ENCODE measurements at places on chromosomes 6 and 20. TPM values are rescaled to one million over a fixed set of nuclear protein-coding genes. Genes with fewer than 3 reads are reported as not detected.

The C6orf52 gene
- 10.9 TPM for total RNA-seq

The ULBP1 gene
- 0.04 TPM for total RNA-seq

The HLA-DRA gene
- not detected for total RNA-seq

The HCK gene
- not detected for total RNA-seq

The GGTLC1 gene
- not detected for total RNA-seq

The CD24 gene
- total RNA-seq, result 166 TPM

The RAB44 gene
- not detected for total RNA-seq

The BCAS1 gene
- total RNA-seq, result not detected

DNA sequence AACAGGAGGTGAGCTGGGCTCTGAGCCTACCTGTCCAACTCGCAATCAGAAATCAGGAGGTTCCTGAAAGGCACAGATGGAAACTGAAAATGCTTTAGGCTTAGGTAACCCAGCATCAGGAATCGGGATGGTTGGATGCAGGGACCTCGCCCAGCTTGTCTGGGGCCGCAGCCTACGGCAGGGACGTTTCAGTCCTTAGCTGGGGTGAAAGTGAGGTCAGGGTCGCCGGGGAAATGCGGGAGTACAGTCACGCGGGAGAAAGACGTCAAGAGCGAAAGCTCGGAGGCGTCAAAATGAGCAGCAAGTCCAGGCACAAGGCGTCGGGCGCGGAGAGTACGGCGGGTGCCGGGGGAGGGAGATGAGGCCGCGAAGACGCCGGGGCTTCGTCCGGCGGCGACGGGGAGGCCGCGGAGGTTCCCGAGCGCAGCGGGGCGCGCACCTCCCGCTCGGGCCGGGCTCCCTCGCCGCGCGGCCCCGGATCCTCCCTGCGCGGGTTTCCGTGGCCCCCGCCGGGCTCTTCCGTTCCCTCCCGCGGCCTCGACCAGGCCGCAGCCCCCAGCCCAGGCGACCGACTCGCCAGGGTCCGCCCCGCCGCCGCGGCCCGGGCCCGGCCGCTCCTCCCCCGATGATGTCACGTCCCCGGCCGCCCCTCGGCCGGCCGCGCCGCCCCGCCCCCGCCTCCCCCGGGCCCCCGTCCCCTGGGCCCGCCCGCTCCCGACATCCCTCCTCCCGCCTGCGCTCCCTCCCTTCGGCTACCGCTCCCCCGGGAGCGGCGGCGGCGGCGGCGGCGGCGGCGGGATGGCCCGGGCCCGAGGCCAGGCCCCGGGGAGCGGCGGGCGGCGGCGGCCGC is at the start of gene EBF4:
Gene EBF4, plus strand, starts transcription at position 745 of the 850 bp plus-strand sequence. CDS start 866 bp downstream, outside the sequence.
- peak within 1 kb of the TSS; percentile 39 for H3K4me3 ChIP-seq
- peak; percentile 73 for DNase-seq
- peaks cover 91% of the 10 kb centered on the region for H3K27me3 ChIP-seq
- no peak within 1 kb of the TSS for H3K27ac ChIP-seq

- no peaks in the 10 kb centered on the region for H3K27me3 ChIP-seq
- H3K36me3 ChIP-seq, result no peaks in the 10 kb centered on the region
- DNase-seq, result no peak
- no peaks in the 10 kb centered on the region for H3K4me1 ChIP-seq
- H3K4me3 ChIP-seq, result no peak overlapping the region
These were observed 153.5 kb downstream of the ZMYND8 start for GRCh38 chr20:47202733-47203667.

- H3K27ac ChIP-seq, result peak within 1 kb of the TSS; percentile 92
- peaks cover 2% of the 10 kb centered on the region for H3K36me3 ChIP-seq
- peaks cover 40% of the 10 kb centered on the region for H3K4me1 ChIP-seq
- no peaks in the 10 kb centered on the region for H3K27me3 ChIP-seq
- H3K4me3 ChIP-seq, result peak within 1 kb of the TSS; percentile 68
These were observed at the start of gene SNTA1 for GRCh38 chr20:33443512-33444239. SNTA1 (minus strand) TSS chr20:33443763; CDS start chr20:33443620, 143 bp downstream.

GRCh38 chr6:105780146-105780860 is 305.8 kb upstream of the PRDM1 start:
- no peak for DNase-seq
- H3K27ac ChIP-seq, result no peak overlapping the region
- no peak overlapping the region for H3K4me3 ChIP-seq
- no peaks in the 10 kb centered on the region for H3K27me3 ChIP-seq

GRCh38 chr6:14197118-14197517 is 79.5 kb downstream of the CD83 start:
- no peaks in the 10 kb centered on the region for H3K36me3 ChIP-seq
- peak; percentile 58 for DNase-seq
- no peak overlapping the region for H3K4me3 ChIP-seq
- H3K4me1 ChIP-seq, result no peaks in the 10 kb centered on the region

DNA sequence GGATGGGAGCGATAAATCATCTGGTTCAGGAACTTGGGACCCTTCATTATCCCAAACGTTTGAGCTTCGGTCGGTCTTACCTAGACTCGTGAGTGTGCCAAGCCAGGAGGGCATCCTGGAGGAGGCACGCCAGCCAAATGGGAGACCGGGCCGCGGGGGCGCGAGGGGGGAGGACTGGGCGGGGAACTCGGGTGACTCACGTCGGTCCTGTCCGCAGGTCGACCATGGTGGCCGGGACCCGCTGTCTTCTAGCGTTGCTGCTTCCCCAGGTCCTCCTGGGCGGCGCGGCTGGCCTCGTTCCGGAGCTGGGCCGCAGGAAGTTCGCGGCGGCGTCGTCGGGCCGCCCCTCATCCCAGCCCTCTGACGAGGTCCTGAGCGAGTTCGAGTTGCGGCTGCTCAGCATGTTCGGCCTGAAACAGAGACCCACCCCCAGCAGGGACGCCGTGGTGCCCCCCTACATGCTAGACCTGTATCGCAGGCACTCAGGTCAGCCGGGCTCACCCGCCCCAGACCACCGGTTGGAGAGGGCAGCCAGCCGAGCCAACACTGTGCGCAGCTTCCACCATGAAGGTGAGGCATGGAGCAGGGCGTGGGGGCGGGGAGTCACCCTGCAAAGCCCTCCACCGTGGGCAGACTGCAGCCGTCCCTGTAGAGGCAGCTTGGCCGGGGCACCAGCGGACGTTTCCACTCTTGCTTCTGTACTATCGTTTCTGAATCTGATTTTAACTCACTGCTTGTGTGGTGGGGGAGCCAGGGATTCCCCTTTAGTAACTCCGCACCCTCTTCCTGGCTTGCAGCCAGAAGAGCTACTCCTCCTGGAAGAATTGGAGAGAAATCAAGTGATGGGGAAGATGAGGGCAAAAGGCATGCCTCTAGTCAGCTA is 2.7 kb downstream of the BMP2 start:
- no peaks in the 10 kb centered on the region for H3K27me3 ChIP-seq
- peaks cover 47% of the 10 kb centered on the region for H3K4me1 ChIP-seq
- peaks cover 28% of the 10 kb centered on the region for H3K36me3 ChIP-seq
- H3K27ac ChIP-seq, result peak overlapping the region; percentile 93

- no peaks in the 10 kb centered on the region for H3K27me3 ChIP-seq
- DNase-seq, result peak; percentile 3
These were observed 29.0 kb downstream of the L3MBTL3 start for GRCh38 chr6:130047088-130047995.

DNA sequence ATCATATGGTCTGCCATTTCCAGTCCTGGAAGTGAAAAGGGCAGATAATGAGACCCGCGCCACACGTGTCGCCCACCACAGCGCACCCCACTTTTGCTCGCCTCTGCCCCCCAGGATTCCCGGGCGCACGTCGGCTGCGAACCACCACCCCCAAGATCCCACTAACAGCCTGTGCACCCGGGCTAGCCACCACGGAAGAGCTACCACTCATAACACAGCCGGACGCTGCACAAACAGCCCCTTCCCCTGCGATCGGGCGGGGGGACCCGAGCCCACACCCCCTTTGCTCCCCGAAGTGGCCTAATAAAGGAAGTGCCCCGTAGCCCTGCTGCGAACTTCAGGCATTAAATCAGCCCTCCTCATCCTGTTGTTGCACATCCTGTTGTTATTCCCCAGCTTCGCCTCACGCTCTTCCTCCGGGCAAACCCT is 506 bp downstream of the CITED2 start:
- H3K27ac ChIP-seq, result peak overlapping the region; percentile 97
- no peaks in the 10 kb centered on the region for H3K27me3 ChIP-seq
- H3K4me3 ChIP-seq, result peak overlapping the region; percentile 99
- DNase-seq, result no peak
- H3K4me1 ChIP-seq, result peaks cover 33% of the 10 kb centered on the region

- H3K36me3 ChIP-seq, result peaks cover 3% of the 10 kb centered on the region
- H3K27ac ChIP-seq, result peak overlapping the region; percentile 2
- no peak overlapping the region for H3K4me3 ChIP-seq
- H3K4me1 ChIP-seq, result peaks cover 6% of the 10 kb centered on the region
These were observed 8.0 kb downstream of the STK35 start for GRCh38 chr20:2109425-2110210.

GRCh38 chr6:28785962-28786679 is 137.7 kb downstream of the TRIM27 start:
- no peaks in the 10 kb centered on the region for H3K36me3 ChIP-seq
- no peak overlapping the region for H3K27ac ChIP-seq
- no peak for DNase-seq
- H3K4me1 ChIP-seq, result peaks cover 3% of the 10 kb centered on the region
- peak overlapping the region; percentile 10 for H3K4me3 ChIP-seq
- H3K27me3 ChIP-seq, result peaks cover 100% of the 10 kb centered on the region

- H3K27me3 ChIP-seq, result no peaks in the 10 kb centered on the region
- no peak for DNase-seq
- peaks cover 4% of the 10 kb centered on the region for H3K4me1 ChIP-seq
- H3K36me3 ChIP-seq, result no peaks in the 10 kb centered on the region
- no peak overlapping the region for H3K4me3 ChIP-seq
These were observed 460.4 kb upstream of the RUNX2 start for GRCh38 chr6:44867571-44868334.

- H3K27ac ChIP-seq, result no peak overlapping the region
- H3K27me3 ChIP-seq, result no peaks in the 10 kb centered on the region
- peak; percentile 44 for DNase-seq
- H3K4me3 ChIP-seq, result no peak overlapping the region
- H3K4me1 ChIP-seq, result no peaks in the 10 kb centered on the region
These were observed 6.9 kb upstream of the HELZ2 start for GRCh38 chr20:63580796-63581461.

DNA sequence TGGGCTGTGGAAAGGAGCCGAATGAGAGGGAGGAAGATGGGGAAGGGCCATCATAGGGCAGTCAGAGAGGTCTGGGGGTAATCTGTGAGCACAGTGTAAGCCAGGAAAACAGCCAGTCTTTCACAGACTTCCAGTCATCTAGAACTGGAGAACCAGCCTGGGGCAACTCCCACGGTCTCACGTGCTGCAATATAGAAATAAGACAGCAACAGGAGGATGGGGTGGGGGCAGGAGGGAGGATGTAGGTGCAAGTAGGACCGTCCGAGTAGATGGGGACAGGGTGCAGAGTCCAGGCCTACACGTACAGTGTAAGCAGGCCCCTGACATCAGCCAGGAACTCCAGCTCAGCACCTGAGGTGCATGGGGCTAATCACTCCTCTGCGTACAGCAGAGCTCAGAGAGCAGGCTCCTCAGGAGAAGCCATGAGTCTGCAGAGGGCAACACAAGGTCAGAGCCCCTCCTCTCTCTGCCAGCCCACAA is 58.2 kb upstream of the TNFAIP3 start:
- H3K4me1 ChIP-seq, result peaks cover 23% of the 10 kb centered on the region
- H3K27ac ChIP-seq, result peak overlapping the region; percentile 73
- DNase-seq, result peak; percentile 67
- no peak overlapping the region for H3K4me3 ChIP-seq
- no peaks in the 10 kb centered on the region for H3K27me3 ChIP-seq

GRCh38 chr6:39209911-39210310 is 19.4 kb downstream of the KCNK5 start:
- H3K27ac ChIP-seq, result no peak overlapping the region
- peaks cover 6% of the 10 kb centered on the region for H3K27me3 ChIP-seq
- DNase-seq, result no peak
- H3K36me3 ChIP-seq, result no peaks in the 10 kb centered on the region

- no peaks in the 10 kb centered on the region for H3K27me3 ChIP-seq
- H3K4me3 ChIP-seq, result peak overlapping the region; percentile 61
- no peaks in the 10 kb centered on the region for H3K36me3 ChIP-seq
These were observed 703 bp downstream of the EPHA7 start for GRCh38 chr6:93418408-93419303.

DNA sequence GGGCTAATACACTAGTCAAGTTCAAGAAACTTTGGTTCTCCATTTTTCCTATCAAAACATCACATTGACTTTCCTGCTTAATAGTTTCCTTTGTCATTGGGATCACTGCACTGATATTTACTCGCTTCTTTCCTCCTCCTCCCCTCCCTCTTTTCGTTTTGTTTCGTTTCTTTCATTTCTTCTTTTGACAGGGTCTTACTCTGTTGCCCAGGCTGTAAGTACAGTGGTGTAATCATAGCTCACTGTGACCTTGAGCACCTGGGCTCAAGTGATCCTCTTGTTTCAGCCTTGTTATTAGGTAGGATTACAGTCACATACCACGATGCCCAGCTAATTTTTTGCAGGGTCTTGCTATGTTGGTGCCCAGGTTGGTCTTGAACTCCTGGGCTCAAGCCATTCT is 12.3 kb downstream of the PAQR8 start:
- H3K36me3 ChIP-seq, result no peaks in the 10 kb centered on the region
- H3K4me1 ChIP-seq, result no peaks in the 10 kb centered on the region
- no peak overlapping the region for H3K4me3 ChIP-seq
- DNase-seq, result no peak
- H3K27ac ChIP-seq, result no peak overlapping the region

- H3K4me1 ChIP-seq, result no peaks in the 10 kb centered on the region
- H3K27ac ChIP-seq, result no peak overlapping the region
- H3K4me3 ChIP-seq, result no peak overlapping the region
- H3K27me3 ChIP-seq, result no peaks in the 10 kb centered on the region
These were observed 19.2 kb upstream of the TSPYL1 start for GRCh38 chr6:116298973-116299372.

GRCh38 chr6:40806256-40806864 is 219.2 kb upstream of the LRFN2 start:
- no peaks in the 10 kb centered on the region for H3K4me1 ChIP-seq
- no peaks in the 10 kb centered on the region for H3K27me3 ChIP-seq
- H3K4me3 ChIP-seq, result no peak overlapping the region
- no peaks in the 10 kb centered on the region for H3K36me3 ChIP-seq
- H3K27ac ChIP-seq, result no peak overlapping the region

DNA sequence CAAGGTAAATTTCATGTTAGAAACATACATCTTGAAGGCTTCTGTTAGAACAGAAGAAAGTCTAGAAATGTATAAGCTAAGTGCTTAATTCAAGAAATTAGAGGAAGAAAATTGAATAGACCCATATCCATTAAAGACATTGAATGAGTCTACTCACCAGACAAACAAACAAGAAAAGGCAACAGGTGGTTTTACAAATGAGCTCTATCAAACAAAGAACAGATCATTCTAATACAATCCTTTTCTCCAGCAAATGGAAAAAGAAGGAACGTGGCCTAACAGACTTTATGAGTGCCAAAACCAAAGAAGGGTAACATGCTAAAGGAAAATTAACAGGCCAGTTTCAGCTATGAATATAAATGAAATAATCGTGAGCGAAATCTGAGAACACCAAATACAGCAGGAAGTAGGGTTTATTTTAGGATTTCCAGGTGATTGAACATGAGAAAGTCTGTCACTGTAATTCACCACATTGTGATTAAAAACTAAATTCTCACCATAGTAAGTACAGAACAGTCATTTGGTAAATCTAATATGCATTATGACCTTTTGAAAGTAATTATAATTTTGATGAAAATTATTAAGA is 22.6 kb downstream of the MTHFD1L start:
- DNase-seq, result no peak
- no peaks in the 10 kb centered on the region for H3K27me3 ChIP-seq
- H3K4me3 ChIP-seq, result no peak overlapping the region
- H3K36me3 ChIP-seq, result peaks cover 14% of the 10 kb centered on the region
- no peak overlapping the region for H3K27ac ChIP-seq
